ENCODE measurements at places on chromosomes 4 and X.

- no peak for DNase-seq
Measured at GRCh38 chrX:97498093-97498492, 614.4 kb downstream of the RPA4 start.

DNA sequence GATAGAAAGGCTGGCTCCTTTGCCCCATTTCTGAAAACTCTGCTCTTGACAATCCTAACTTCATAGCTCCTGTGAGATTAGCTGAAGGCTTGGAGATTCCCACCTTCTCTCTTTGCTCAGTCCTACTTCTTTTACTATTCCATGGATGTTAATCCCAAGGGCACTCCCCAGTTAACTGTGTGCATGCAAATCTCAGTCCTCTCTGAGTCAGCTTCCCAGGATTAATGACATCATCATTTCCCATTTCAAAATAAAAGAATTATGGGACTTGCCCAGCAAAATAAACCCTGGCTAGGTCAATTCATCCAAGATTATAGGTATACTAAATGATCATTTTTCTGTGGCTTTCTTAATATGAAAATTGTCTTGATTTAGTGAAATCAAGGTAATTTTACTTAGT lies 328.6 kb upstream of the NR3C2 start:
- no peak for DNase-seq

GRCh38 chr4:65825116-65825753 lies 154.9 kb upstream of the EPHA5 start:
- DNase-seq = no peak

DNA sequence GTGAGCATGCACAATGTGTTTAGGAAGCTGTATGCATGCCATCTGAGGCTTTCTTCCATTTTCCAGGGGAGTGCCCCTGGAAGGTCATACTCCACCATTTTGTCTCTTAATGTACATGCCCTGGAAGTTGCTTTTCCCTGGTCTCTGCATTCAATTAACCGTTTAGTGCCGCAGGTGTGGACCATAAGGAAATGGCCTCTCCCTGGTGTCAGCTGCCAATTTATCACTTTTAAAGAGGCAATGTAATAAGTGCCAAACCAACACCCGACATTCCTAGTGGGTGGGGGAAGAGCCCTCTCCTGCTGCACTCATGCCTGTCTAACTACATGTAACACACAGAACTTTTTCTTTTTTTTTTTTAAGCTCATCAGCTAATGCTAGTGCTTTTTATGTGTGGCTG lies 7.1 kb upstream of the BST1 start:
- DNase-seq = no peak

DNA sequence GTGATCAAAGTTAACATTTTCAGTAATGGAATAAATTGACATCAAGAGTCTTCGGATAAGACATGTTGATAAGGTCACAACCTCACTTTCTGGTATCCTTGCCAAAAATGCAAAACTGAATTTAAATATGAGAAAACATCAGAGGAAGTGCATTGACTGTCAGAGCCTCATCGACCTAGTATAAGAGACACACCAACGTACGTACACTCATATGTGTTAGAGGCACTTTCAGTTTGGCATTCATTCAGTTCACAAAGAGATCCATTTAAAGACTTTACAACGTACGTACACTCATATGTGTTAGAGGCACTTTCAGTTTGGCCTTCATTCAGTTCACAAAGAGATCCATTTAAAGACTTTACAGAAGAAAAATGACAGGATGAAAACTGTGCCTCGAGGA lies 280.3 kb downstream of the INPP4B start:
- DNase-seq = no peak

DNA sequence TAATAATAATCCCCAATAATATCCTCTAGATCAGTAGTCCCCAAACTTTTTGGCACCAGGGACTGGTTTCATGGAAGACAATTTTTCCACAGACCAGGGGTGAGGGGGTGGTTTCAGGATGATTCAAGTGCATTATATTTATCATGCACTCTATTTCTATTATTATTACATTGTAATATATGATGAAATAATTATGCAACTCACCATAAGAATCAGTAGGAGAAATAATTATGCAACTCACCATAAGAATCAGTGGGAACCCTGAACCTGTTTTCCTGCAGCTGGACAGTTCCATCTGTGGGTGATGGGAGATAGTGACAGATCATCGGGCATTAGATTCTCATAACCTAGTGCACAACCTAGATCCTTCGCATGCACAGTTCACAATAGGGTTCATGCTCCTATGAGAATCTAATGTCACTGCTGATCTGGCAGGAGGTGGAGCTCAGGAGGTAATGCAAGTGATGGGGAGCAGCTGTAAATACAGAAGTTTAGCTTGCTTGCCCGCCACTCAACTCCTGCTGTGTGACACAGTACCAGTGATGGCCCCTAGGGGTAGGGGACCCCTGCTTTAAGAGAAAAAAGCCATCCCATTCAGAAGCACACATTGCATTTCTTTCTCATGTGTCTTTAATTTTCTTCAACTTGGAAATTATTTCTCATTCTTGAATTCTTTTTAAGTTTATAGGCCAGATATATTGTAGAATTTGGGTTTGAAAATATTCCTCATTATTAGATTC lies 16.0 kb upstream of the SH3RF1 start:
- DNase-seq = no peak

- no peak for DNase-seq
Measured at GRCh38 chr4:85728464-85728863, 253.5 kb downstream of the ARHGAP24 start.

DNA sequence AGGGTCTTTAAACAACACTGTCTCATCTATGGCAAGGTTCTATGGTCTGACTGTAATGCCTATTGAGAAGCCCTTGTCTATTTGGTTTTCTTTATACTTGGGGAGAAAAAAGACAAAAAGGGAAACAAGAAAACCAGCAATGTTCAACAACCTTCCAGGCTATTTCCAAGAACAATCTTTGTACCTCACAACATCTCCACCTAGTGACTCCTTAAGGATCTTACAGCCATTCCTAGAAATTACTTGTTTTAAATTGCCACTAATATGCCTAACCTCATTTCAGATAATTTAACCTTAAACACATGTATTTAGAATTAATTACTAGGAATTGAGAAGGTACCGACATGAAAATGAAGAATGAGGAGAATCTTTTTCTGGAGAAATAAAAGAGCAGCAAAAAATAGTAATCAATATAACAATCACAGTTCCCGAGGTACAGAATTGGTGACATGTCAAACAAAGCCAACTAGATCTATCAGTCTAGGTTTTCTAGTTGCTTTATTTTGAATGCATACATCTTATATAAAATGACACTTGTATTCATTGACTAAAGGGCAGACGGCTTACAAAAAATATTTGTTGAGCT lies 1.6 kb upstream of the RBM46 start:
- no peak for DNase-seq

GRCh38 chrX:130829526-130830515 lies 73.2 kb downstream of the ENOX2 start:
- no peak for DNase-seq

- no peak for DNase-seq
Measured at GRCh38 chr4:31069151-31069550, 349.0 kb downstream of the PCDH7 start.

- DNase-seq = no peak
Measured at GRCh38 chr4:105058177-105058812, 88.4 kb upstream of the TET2 start.

- no peak for DNase-seq
Measured at GRCh38 chr4:188551156-188551555, 411.9 kb downstream of the TRIML1 start.

- DNase-seq = no peak
Measured at GRCh38 chr4:9599266-9599665, 155.1 kb downstream of the DEFB131A start.

GRCh38 chrX:140933874-140934655 lies 68.3 kb upstream of the SPANXB1 start:
- no peak for DNase-seq

GRCh38 chrX:40950546-40950945 lies 134.7 kb upstream of the USP9X start:
- DNase-seq = no peak

All from AG04449 (cell line).